Cardiac septum (tissue), 1 donor: ENCODE measurements at places on chromosomes 3 and 15. TPM values are rescaled to one million over a fixed set of nuclear protein-coding genes. Genes with fewer than 3 reads are reported as not detected.

Gene GALNT15
- 1.3 TPM for total RNA-seq

Gene GOLGA6A
- total RNA-seq: not detected

Gene TRH
- total RNA-seq: not detected

Gene PCSK6
- 10.6 TPM for total RNA-seq

Gene CLRN1
- not detected for total RNA-seq

Gene SLC28A1
- total RNA-seq: 0.83 TPM

Gene UTS2B
- not detected for total RNA-seq
